ENCODE measurements at places on chromosomes 1 and 21.

GRCh38 chr1:69728206-69728605, 160.5 kb downstream of the LRRC7 start:
- no peak for DNase-seq

- DNase-seq = no peak
Measured at GRCh38 chr1:101367630-101368029, 130.8 kb downstream of the S1PR1 start.

- no peak for DNase-seq
Measured at GRCh38 chr1:14742181-14742980, 143.9 kb downstream of the KAZN start.

- peak; percentile 72 for DNase-seq
Measured at GRCh38 chr1:60118085-60118484, 44.5 kb upstream of the C1orf87 start.

- DNase-seq = no peak
Measured at GRCh38 chr1:29469457-29469856, 233.1 kb downstream of the PTPRU start.

DNA sequence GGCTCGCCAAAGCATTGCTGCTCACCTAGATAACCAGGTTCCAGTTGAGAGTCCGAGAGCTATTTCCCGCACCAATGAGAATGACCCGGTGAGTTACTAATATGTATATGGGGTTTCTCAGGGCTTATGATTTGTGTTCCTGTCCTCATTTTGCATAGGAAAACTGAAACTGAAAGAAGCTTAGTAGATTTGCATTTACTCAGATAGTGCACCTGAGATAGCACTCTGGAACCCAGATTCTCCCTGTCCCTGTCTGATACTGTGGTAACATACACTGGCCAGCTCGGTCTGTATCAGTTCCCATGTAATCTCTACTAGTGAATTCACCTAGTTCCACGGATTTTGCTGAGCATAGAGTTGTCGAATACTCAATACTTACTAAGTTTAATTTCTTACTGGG, 28.1 kb downstream of the DAP3 start:
- DNase-seq = no peak

- DNase-seq = no peak
Measured at GRCh38 chr1:29129916-29130315, 6.2 kb upstream of the TMEM200B start.

DNA sequence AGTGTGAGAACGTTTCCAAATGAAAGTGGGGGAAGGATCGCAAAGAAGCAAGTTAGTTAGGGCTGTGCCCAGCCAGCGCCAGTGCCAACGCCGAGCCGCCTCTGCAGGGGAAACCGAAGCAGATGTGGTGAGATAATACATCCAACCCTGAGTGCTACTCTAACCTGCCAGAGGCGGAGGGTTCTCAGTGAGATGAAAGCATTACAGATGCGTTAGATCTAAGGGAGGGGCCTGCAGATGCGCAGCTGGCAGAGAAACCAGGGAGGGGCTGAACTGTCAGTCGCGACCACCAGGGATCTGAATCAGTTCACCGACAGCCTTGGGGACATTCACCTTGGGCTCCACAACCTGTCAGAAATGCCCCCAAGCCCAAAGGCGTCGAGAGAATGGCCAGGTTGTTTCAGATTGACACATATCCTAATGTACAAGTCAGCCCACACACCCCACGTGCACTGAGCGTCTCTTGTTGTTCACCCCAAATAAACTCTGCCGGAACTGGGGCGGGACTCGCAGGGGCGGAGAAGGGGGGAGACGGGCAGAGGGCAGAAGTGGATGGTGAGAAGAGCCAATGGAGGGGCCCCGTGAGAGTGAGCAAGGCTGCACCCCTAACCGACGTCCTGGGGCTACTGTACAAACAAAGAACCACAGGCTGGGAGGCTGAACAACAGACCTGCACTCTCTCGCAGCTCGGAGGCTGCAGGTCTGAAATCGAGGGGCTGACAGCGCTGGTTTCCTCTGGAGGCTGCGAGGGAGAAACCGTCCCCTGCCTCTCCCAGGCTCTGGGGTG, 8.7 kb upstream of the UMODL1 start:
- DNase-seq = no peak

DNA sequence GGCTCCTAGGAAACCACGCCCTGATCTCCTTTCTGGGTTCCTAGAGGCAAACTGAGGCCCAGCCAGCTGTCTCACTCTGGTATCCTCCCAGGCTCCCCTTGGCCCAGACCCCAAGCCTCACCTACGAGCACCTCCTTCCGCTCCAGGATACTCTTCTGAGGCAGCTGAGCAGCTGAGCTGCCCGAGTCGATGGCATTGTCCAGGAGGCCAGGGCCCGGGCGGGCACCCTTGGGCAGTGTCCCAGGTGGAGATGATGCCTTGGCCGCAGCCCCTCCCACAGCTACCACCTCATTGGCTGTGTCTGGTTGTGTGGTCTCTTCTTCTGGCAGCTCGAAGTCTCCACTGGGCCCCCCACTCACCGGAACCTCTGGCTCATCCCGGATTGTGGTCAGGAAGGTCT, 34.4 kb downstream of the SDC3 start:
- DNase-seq = no peak

DNA sequence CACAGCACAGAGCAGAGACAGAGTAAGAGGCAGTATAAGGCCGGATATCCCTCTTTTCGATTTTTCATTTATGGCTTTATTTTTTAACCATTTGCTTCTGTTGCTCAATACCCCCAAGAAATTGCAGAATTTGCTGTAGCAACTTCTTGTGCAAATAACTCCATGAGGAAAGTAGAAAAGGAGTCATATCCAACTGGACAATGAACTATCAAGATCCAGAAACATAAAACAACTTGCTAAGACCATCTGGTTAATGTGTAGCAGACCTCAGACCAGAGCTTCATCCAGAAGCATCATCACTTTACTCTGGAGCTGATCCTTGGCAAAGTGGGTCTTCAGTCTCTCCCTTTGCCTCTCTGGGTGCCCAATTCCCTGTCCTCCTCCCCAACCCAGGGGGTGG, 45.9 kb downstream of the ZNF697 start:
- no peak for DNase-seq

DNA sequence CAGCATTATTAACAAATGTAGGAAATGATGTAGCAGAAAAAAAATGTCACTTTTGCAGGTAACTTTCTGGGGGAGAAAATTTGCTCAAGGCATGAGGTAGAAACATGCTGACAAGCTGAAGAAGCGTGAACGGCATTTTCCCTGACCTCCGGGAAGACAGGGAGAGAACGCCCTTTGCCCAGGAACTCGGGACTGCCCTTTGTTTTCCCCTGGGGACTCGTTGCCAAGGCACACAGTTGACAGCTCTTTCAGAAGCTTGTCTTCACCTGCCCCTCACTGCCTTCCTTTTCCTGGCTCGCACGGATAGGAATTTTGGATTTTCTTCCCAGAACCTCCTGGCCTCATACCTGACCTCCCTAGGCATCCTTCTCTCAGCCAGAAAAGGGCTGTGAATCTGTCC, 52.7 kb upstream of the COA6 start:
- no peak for DNase-seq

DNA sequence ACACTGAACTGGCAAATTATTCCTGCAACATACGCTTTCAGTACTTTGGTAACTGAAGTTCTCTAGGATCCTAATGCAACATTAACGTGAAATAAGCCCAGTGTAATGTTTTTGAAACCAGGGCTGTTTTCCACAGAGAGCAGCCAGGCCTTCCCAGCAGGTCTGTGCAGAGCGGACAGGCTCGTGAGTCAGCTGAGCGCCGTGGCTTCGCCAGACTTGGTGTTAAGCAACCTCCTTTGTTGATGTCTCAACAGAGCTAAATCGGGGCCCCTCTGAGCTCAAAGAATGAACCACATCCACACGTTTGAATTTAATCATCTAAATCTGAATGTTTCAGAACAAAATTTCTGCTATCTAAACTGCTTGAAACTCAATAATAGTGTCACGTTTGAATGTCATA, 181.8 kb upstream of the FMN2 start:
- no peak for DNase-seq

- DNase-seq = peak; percentile 63
Measured at GRCh38 chr1:150009604-150010392, 728 bp downstream of the OTUD7B start.

DNA sequence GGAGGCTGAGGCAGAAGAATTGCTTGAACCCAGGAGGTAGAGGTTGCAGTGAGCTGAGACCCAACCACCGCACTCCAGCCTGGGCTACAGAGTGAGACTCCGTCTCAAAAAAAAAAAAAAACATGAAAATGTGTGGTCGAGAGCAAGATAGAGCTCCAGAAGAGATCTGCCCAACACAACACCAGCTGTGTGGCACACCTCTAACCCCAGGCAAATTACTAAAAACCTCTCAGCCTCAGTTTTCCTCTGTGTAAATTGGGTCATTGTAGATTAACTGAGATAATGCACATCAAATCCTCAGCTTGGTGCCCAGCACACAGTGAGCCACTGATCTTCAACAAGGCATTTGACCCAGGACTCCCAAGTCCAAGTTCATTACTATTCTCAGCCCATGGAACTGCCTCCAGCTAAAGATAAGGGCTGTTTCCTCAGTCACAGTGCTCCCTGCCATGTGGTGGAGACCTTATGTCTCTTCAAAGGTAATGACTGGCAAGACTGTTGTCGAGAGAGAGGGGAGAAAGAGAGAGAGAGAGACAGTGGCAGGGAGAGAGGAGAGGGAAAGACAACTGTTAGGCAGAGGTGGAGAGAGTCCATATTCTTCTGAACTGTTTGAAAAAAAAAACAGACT, 58.1 kb downstream of the PTP4A2 start:
- no peak for DNase-seq

GRCh38 chr1:53617851-53618499, 121.0 kb downstream of the GLIS1 start:
- no peak for DNase-seq

- DNase-seq = no peak
Measured at GRCh38 chr1:197798492-197798891, 23.2 kb upstream of the DENND1B start.

GRCh38 chr1:17031436-17031835, 19.7 kb upstream of the ATP13A2 start:
- DNase-seq = no peak

DNA sequence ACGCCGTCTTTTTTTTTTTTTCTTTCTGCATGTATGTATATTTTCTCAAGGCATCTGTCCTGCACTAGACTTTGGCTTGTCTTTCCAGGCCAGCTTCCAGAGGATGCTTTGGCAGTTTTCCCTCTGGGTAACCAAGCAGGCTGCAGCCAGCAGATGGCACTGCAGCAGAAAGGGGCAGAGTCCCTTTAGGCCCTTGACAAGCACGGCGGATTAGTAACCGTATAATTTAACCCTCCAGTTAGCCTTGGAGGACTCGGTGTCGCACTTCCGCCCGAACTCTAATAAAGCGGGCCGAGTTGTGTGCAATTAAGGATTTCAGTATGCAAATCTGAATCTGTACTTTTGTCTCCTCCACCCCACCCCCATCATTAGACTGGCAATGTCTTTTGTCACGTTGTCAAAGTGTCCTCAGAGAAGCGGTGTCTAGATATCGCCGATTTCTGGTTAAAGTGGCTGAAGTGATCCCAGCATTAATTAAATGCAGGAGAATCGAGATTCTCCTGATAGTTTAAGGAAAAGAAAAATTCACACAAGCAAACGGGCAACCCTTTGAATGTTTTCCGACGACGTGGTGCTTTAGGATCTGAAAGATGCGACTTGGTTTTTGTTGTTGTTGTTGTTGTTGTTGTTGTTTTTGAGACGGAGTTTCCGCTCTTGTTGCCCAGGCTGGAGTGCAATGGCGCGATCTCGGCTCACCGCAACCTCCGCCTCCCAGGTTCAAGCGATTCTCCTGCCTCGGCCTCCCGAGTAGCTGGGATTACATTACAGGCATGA, 1.1 kb upstream of the TMEM167B start:
- no peak for DNase-seq

GRCh38 chr1:40450495-40451237, 390 bp downstream of the ZFP69B start:
- DNase-seq = peak; percentile 32

All from left hindlimb (tissue), 1 donor.